BE2C (cell line): ENCODE measurements at places on chromosomes 4 and X.

GRCh38 chr4:177080388-177080787 lies 229.3 kb upstream of the NEIL3 start:
- DNase-seq = no peak

DNA sequence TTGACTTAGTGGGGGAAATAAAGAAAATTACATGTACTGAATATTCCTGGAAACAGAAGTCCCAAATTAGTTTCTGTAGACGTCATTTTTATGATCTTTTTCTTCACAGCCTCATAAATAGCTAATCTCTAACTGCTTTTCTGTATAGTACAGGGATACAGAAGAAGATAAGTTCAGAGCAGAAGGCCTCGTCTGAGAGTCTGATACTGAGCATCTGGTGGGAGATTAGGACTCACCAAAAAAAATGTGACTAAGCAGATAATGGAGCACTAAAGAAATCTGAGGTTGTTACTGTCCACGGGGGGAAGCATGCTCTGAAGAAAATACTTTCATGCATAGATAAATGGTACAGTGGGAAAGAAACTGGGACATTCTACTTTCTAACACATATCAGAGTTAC lies 115.3 kb upstream of the TRPC5 start:
- DNase-seq = no peak

- no peak for DNase-seq
Observed at GRCh38 chr4:139247700-139248238, 32.3 kb downstream of the MGARP start.

DNA sequence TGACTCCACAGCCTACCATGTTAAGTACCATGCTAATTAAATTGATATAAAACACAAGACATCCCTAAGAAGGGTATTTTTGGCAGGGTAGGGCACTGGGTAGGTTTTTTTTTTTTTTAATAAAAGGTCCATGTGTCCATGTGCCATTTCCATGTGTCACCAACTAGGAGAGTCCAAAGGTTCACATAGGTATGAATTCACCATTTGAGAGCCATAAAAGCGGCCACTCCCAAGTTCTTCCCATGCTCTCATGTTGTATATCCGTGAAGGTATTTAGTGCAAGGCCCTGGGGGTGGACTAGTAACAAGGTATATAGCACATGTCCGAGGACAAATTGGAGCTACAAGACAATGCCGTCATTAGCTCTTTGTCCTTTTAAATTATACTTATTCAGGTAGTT lies 107.3 kb downstream of the PDE5A start:
- DNase-seq = no peak

GRCh38 chr4:144696376-144696775 lies 50.4 kb downstream of the HHIP start:
- DNase-seq = no peak

DNA sequence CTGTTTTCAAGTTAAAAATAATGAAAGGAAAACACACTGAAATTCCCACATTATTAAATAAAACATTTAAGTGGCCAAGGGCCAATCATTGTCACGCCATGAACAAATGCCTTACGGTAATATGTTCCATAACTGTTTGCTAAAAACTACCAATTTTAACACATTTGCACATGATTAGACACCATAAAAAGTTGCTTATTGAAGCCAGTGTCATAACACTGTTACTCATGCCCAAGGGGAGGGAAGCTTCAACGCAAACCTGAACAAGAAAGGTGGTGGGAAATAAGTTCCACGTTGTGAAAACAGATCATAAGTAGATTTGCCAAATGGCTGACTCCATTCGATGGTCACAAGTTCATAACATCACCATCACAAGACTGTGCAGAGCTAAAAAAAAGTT lies 739.3 kb upstream of the FAM241A start:
- DNase-seq = no peak

GRCh38 chr4:148730766-148731165 lies 288.6 kb upstream of the NR3C2 start:
- no peak for DNase-seq

GRCh38 chr4:24574236-24574635 lies 10.1 kb downstream of the DHX15 start:
- DNase-seq = no peak

- DNase-seq = no peak
Observed at GRCh38 chr4:123749383-123749782, 352.8 kb downstream of the SPRY1 start.

DNA sequence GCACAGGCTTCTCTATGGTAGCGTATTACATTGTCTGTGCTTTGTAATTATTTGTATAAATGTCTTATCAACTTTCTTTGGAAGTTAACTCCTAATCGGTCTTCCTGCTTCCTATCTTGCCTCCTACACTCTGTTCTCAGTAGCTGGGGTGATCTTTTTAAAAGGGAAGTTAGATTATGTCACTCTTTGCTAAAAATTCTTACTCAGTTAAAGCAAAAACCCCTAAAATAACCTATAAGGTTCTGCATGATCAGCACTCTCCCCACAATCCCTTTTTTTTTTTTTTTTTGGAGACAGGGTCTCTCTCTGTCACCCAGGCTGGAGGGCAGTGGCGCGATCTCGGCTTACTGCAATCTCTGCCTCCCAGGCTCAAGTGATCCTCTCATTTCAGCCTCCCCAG lies 2.6 kb upstream of the PRPS1 start:
- DNase-seq = no peak

DNA sequence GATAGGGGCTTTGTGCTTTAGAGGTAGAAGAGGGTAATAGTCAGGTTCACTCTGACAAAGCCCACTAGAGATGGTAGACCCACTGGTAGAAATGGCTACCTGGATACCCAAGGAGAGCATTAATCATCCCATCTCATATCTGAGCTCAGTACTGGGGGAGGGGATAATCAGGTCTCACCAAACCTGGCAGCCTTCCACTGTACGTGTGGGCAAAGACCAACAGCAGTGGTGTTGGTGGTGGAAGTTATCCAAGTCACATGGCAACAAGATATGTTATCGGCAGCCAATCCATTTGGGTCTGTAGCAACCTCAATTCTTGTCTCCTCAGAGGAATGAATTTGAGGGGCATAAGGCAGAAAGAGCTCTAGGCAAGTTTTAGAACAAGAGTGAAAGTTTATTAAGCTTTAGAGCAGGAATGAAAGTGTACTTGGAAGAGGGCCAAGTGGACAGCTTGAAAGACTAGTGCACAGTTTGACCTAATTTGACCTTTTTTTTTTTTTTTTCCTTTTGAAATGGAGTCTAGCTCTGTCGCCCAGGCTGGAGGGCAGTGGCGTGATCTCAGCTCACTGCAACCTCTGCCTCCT lies 67.0 kb upstream of the CXCL13 start:
- no peak for DNase-seq

DNA sequence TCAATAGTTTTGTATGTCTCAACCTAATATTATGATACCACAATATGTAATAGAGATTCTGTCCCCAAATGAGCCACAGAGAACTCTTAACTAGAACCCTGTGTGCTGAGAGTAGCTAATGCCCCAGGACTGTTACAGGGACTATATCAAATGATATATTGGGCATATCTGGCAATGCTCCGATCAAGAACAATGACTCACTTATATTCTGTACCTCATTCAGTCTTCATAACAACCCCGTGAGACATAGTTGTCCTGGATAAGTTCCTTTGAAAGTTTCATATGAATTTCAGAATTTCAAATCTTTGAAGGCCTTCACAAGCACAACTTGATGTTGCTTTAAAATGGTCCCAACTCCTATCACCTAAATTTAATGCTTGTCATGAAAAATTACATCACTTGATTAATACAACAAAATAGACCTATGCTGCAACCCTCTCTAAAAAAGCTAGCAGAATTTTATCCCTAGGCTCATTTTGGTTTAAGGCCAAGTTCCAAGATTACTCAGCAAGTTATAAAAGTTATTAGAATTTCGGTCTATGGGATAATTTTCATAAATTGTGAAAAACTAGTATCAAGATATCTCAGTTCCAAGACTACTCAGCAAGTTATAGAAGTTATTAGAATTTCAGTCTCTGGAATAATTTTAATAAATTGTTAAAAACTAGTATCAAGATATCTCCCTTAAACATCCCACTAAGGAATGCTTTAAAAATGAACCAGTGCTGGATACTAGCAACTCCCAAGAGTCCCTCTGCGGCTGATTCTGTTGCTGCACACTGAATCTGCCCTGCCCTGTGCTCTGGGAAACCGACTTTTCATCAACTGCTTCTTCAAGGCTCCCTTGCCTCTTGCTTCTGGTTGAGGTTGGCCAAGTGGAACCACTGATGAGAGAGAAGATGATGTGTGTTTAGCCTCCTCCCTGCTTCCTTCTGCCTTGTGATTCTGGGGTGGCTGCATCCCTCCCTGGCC lies 6.0 kb upstream of the ANXA3 start:
- DNase-seq = no peak

GRCh38 chr4:120816296-120816965 lies 106.1 kb downstream of the PRDM5 start:
- DNase-seq = no peak

DNA sequence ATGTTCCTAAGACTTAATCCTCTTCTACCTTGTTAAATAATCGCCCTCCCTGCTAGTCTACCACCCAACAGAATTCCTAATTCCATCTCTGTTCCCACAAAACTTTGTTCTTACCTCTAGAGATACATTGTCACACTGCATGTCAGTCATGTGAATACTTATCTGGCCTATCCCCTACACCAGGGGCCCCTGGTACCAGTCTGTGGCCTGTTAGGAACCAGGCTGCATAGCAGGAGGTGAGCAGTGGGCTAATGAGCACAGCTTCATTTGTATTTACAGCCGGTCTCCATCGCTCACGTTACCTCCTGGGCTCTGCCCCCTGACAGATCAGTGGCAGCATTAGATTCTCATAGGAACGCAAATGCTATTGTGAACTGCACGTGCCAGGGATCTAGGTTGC lies 73.9 kb downstream of the APBB2 start:
- no peak for DNase-seq

- DNase-seq = no peak
Observed at GRCh38 chr4:77044461-77045150, 31.2 kb downstream of the CCNI start.

DNA sequence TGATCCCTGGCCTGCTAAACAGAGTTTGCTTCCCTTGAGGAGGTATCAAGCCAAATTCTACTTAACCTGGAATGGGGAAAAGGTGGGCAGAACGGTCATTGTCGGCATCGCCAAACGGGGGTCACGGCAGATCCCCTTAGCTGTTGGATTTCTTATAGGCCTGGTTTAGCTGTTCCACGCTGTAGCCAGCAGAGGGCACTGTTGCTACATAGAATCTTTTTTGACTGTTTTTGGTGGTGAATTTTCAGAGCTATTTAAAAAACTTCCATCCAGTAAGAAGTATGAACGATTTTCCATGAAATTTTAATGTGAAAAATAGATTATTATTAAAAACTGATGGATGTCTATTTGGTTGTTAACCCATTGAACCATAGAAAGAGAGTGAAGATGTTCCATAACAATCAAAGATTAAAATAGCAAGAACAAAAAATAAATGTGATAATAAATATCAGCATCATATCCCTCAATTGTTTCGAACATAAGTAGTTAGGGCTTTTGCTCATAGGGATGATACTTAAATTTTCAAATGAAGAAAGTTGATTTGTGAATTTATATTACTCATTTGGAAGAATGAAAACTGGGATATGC lies 56.6 kb downstream of the LINC00632 start:
- peak; percentile 44 for DNase-seq

DNA sequence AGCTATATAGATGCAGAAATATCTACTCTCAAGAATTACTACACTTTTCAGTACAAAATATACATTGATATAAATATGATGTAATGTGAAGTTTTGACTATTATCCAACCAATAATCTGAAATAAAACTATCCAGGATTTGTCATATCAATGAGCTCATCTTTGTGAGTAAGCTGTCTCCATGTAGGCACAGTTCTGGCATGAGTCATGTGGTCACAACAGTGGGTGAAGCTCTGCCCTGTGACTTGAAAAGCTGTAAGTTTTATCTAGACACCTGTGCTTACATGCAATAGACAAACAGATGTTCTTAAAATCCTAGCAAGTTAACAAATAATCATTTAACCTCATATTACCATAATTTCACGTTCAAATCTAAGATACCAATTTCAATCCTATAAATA lies 192.7 kb downstream of the GABRG1 start:
- no peak for DNase-seq

DNA sequence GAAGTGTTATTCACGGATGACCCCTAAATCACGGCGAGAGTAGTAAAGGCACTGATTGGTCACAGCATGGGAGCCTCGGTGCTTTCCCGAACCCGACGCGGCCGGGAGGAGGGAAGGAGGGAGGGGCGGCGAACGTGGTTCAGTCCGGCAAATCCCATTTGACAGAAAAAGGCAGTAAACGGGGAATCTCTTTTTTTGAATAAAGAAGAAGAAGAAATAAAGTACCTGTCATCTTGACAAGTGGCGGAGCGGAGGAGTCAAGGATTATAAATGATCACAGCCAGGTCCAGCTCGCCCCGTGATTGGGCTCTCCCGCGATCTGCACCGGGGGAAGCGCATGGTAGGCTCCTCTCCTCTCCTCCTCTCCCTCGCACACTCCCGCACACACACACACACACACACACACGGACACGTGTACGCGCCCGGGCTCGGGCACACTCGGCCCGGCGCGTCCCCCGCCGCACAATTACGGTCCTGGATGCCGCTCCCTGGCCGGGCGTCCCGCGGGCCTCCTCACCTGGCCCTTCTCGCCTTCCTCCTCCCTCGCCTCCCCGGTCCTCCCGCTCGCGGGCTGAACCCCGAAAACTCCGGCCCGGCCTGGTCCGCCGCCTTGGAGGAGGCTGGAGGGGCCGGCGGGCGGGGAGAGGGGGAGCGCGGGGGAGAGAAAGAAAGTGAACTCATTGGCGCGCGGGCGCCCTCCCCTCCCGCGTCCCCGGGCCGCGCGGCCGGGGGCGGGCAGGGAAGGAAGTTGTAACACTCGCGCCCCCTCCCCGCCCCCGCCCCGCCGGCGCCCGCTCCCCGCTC lies 99.2 kb upstream of the TENM3 start:
- DNase-seq = peak; percentile 74

DNA sequence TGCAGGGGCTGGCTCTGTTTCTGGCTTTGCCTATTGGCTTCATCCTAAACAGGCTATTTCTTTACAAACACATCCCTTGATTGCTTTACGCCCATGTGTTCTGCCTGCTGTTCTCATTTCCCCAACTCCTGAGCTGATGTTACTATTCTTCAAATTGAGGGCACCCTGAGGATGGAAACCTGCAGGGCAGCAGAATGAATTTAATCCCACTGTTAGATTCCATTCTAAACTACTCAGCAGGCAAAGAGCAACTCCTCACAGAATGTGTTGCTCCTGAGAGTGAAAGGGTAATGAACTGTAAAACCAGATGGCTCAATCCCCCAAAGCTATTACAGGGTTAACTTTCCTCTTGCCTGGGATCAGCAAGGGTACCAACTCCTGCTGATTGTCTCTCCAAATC lies 75.7 kb downstream of the ANKRD50 start:
- no peak for DNase-seq

- DNase-seq = peak; percentile 21
Observed at GRCh38 chrX:152861116-152861515, 30.3 kb downstream of the NSDHL start.

DNA sequence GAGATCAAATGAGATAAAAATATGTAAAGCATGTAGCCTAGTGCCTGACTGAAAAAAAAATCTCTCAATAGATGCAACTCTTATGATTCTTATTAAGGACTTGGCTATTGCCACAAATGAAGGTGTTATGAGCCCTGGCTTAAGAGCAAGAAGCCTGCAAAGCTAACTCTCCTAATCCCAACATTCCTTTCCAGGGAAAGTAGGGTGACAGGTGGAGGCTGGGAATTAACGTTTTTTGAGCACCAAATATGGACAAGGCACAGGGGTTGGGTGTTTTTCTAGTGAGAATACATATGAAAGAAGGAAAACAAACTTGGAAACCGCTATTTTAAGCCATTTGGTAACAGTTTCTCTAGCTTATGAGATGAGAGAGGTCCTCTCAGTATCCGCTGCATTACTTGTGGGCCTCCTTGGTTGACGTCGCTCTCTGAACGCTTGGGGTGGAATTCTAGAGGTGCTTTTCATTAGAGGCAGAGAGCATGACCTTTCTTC lies 2.4 kb downstream of the RHOH start:
- DNase-seq = no peak
